ENCODE measurements at places on chromosomes 2 and 18.

DNA sequence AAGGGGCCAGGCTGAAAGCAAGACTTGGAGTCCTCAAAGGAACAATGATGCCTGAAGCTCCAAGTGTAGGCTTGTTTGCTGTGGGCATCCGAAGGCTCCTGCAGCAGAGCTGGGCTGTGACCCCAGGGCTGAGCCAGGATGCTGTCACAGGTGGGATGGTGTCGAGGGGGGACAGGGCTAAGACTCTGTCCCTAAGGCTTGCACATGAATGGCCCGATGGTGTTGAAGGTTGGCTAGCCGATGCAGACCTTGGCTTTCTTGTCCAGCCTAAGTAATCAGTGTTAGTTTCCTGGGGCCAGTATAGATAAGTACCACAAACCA lies 251.0 kb downstream of the NDUFA10 start:
- DNase-seq = no peak

GRCh38 chr18:35618289-35618688 lies 36.7 kb downstream of the GALNT1 start:
- DNase-seq = no peak

DNA sequence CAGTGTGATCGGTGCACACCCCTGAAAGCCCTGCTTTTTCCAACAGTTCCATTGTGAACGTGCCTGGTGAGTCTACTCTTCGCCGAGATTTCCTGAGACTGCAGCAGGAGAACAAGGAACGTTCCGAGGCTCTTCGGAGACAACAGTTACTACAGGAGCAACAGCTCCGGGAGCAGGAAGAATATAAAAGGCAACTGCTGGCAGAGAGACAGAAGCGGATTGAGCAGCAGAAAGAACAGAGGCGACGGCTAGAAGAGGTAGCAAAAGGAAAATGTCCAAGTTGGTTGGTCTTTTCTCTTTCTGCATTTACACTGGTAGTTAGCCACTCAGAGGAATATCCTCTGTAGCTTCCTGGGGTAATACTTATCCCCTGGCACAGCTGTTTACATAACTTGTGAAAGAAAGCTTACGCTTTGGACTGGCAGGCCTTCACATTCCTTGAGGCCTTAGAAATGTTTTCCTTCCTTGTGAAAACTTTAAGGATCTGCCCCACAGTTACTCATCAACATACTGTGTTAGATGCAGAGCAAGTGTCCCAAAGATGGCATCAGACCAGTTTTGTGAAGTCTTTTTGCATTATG lies 146.6 kb downstream of the MAP4K4 start:
- no peak for DNase-seq

DNA sequence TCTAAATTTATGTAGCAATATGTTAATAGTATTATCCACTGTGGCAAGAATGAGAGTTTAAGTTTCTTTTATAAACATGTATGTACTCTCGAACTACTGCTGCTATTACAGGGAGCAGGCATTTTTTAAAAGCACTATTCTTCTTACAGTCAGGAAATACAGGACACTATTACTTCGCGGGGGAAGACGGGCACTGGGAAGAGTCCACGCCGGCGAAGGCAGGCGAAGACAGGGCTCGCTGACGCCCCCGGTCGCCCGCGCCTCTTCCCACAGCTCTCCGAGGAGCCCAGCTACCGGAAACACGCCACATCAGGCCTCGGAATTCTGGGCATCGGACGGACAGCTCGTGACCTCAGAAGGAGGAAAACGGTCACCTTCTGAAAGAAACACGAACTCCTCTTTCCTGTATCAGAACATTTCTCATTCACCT lies 90.2 kb downstream of the FAM161A start:
- no peak for DNase-seq

DNA sequence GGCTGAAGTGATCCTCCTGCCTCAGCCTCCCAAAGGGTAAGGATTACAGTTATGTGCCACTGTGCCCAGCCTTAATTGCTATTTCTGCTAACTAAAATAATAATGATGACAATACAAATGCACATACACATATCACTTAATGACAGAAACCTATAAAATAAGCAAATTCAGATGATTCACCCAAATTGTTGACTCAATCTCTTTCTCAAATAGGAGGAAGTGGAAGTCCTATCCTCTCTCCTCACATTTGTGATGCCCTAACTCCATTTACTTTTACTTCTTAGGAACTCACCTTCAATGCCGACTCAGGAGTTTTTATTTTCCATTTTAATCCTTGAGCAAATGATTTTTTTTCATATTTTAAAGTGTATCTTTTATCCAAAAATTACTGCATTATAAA lies 24.5 kb upstream of the RAPH1 start:
- DNase-seq = no peak

GRCh38 chr2:14219306-14219705 lies 413.2 kb upstream of the LRATD1 start:
- no peak for DNase-seq

DNA sequence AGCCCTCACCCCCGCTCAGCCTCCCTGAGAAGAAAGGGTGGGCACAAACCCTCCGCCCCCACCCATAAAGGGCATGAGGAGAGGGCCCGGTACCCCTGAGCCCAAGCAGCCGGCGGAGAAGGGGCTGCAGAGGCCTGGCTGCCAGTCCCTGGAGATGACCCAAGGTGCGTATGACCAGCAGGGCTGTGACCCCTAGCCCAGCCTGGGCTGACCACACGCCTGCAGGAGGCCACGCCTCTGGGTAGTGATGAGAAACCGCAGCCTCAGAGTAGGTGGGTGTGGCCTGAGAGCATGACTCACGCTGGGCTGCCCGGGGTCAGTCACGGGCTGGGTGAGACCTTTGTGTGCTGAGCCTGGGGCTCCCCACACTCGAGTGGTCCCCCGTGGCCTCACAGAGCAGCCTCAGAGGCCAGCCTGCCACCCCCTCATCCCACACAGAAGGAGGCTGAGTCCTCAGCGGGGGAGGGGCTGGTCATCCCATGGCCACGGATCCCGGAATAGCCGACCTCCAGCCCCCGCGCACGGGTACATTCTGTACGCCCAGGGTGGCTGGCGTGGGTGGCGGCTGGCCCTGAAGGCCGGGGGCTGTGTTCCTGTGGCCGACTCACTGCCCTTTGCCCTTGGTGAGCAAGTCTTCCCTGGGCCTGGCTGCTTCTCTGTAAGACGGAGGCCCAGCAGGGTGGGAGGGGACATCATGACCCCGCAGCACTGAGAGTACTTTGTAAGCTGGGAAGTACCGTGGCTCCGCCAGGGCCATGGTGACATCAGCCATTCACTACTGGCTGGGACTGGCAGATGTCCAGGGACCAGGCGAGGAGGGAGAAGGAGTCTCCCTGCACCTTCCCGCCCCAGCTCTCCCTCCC lies 110.8 kb upstream of the OTOS start:
- no peak for DNase-seq

- no peak for DNase-seq
Measured at GRCh38 chr2:204197336-204198005, 260.9 kb downstream of the ICOS start.

DNA sequence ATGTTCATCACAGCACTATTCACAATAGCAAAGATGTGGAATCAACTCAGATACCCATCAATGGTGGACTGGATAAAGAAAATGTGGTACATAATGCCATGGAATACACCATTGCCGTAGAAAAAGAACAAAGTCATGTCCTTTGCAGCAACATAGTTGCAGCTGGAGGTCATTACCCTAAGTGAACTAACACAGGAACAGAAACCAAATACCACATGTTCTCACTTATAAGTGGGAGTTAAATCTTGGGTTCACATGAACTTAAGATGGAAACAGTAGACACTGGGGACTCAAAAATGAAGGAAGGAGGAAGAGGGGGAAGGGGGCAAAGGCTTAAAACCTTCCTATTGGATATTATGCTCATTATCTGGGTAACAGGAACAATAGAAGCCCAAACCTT lies 228.1 kb upstream of the RAB6C start:
- DNase-seq = no peak

GRCh38 chr2:154698721-154699574 lies 453 bp downstream of the KCNJ3 start:
- DNase-seq = no peak

GRCh38 chr2:7524195-7524594 lies 607.0 kb downstream of the RNF144A start:
- no peak for DNase-seq

DNA sequence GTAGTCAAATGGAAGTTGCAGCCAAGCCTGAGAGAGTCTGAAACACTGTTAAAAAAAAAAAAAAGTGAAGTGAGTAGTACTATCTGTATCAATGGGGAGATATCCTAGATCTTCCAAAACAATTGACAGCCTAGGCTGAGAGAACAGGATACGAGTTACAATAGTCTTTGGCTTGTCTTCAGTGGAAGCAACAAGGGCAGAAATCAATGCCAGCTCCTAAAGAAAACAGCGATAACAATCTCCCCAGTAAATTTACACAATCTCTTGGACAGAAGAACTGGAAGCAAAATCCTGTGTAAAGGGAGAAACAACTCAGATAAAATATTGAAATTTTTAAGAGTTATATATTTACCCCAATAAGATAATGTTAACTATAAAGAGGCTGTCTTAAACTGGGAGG lies 508.7 kb downstream of the LRRTM4 start:
- DNase-seq = no peak

DNA sequence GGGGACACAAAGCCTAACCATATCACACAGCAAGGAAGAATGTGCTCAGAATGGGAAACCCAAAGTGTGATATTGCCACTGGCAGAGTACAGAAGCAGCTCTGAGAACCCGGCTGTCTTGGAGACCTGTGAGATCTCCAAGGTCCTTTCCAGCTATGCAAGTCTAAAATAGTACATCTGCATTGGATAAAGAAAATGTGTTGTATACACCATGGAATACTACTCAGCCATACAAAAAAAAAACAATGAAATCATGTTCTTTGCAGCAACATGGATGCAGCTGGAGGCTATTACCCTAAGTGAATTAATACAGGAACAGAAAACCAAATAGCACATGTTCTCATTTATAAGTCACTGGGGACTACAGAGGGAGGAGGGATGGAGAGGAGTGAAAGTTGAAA lies 36.5 kb upstream of the RFX8 start:
- DNase-seq = no peak

- DNase-seq = no peak
Measured at GRCh38 chr2:233833345-233833744, 21.0 kb downstream of the HJURP start.

DNA sequence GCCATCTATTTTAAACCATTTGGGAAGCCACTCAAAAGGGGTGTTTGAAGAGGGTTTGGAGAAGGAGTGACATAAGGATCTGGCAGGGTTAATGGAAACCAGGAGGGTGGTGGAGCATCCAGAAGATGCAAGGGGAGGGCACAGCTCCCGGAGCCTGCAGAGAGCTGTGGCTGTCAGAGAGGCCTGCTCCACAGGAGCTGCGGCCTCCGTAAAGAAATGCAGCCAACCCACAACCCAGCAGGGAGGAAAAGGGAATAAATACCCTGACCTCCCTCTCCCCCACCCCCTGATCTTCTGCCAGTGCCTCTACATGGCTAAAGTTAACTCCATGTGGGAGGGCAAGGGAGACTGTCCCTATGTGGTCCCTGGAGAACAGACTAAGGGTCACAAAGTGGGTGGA lies 567.1 kb upstream of the POU3F3 start:
- DNase-seq = no peak

DNA sequence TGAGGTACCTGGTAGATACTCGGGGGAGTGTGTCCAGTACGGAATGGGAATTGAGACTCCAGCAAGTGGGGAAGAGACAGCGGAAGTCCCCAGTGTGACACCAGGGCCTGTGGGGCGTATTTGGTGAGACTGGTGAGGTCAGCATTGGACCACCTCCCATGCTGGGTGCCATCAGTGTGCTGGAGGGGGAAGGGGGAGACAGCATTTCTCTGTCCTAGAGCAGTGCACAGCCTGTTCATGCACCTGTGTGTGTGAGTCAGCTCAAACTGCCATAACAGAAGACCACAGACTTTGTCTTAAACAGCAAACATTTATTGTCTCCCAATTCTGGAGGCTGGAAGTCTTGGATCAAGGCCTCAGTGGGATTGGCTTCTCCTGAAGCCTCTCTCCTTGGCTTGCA lies 301.8 kb downstream of the GBX2 start:
- no peak for DNase-seq

- no peak for DNase-seq
Measured at GRCh38 chr2:133569286-133569830, 1.1 kb upstream of the NCKAP5 start.

DNA sequence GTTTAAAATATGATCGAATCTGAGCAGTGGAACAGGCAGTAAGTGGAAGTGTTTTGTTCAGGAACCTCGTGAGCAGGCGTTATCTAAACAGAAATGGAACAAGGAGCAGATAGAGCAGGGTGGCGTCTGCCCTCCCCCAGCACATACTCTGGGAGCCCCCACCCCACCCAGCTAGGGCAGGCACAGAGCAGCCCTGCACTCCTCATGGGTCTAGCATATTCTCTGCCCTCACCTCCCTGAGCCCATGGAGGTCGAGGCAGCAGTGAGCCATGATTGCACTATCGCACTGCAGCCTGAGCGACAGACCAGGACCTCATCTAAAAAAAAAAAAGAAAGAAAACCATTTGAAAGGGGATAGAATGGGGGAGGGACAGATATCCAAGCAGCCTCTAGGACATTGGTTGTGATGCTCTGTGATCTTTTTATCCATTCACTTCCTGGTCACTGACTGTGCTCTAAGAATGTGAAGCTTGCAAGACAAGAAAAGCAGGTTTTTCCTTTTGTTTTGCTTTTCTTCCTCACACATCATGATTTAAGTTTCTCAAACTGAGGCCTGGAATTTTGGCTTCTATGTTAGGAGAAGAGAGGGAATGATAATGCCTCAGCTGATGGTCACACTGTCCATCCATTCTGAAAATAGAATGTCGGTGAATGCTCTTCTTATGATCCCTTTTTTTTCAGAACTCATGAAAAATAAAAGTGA lies 3.1 kb downstream of the MLPH start:
- no peak for DNase-seq

GRCh38 chr2:44233450-44234128 lies 41.7 kb upstream of the SLC3A1 start:
- no peak for DNase-seq

DNA sequence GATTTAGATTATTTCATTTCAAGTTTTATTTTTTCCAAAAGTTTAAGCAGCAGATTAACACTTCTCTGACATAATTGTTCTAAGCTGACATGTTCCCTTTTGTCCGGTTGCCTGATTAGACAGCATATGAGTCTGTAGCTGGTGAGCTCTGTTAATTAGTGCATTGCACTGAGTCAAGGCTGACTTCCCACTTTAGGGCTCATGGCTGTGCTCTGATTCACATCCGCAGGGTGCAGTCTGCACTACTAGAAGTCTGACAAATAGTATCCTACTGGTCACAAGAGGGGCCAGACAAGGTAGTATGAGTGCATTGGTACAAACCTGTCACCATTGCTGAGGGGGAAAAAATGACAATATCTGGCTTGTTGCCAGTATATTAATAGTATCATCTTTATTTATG lies 443.9 kb upstream of the ZNF804A start:
- no peak for DNase-seq

DNA sequence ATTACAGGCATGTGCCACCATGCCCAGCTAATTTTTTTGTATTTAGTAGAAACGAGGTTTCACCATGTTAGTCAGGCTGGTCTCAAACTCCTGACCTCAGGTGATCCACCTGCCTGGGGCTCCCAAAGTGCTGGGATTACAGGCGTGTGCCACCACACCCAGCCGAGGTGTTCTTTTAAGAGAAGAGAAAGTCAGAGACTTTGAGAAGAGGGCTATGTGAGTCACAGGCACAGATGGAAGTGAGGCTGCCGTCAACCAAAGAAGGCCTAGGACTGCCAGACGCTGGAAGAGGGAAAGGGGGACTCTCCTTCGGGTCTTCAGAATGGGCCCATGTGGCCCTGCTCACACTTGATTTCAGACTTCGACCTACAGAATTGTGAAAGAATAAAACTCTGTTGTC lies 67.2 kb upstream of the SH3BP4 start:
- DNase-seq = no peak

GRCh38 chr2:55451699-55452098 lies 32.0 kb upstream of the CCDC88A start:
- DNase-seq = no peak
